ENCODE measurements at places on chromosomes 1 and 21. TPM values are rescaled to one million over a fixed set of nuclear protein-coding genes. Genes with fewer than 3 reads are reported as not detected.

- peak; percentile 77 for DNase-seq
Observed at GRCh38 chr1:11341901-11342552, 69.0 kb downstream of the UBIAD1 start.

DNA sequence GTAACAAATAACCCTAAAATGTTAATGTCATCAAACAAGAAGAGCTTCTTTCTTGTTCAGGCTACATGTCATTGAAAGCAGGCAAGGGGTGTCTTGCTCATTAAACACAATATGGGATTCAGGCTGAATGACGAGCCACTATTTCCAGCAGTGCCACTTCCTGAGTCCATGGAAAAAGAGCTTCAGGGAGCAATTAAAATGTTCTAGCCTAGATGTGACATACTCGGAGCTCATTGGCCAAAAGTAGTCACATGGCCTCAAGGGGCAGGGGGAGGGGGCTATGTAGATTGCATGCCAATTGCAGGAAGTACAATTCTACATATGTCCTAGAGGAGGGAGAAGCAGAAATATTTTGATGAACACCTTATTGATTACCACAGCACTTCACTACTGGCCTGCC is 685.3 kb upstream of the ADGRL2 start:
- DNase-seq: peak; percentile 44

DNA sequence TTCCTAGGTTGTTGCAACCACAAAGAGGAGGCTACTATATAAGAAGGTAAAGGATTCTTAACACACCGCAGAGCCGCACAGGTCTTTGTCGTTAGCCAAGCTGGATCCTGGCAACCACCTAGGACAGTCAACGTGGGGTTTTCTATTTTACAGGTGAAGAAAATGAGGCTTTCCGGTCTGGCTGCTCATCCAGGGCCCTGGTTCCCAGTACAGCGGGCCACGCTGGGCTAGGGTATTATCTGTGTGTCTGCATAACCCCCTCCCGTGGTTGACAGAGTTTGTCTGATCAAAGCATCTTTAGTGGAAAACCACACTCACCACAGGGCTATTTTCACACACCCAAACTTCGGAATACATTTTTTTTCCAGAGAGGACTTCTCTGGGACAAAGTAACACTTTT is 39.0 kb upstream of the PDE9A start:
- DNase-seq: no peak

DNA sequence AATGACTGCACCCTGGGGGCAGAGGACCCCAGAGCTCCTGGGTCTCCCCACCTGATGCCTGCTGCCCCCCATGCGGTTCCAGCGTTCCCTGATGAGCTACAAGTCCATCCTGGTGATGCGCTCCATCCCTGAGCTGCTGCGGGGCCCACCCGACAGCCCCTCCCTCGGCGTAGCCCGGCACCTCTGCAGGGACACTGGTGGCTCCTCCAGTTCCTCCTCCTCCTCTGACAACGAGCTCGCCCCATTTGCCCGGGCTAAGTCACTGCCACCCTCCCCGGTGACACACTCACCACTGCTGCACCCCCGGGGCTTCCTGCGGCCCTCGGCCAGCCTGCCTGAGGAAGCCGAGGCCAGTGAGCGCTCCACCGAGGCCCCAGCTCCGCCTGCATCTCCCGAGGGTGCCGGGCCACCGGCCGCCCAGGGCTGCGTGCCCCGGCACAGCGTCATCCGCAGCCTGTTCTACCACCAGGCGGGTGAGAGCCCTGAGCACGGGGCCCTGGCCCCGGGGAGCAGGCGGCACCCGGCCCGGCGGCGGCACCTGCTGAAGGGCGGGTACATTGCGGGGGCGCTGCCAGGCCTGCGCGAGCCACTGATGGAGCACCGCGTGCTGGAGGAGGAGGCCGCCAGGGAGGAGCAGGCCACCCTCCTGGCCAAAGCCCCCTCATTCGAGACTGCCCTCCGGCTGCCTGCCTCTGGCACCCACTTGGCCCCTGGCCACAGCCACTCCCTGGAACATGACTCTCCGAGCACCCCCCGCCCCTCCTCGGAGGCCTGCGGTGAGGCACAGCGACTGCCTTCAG is 35.5 kb downstream of the TRIM11 start:
- DNase-seq: peak; percentile 83

DNA sequence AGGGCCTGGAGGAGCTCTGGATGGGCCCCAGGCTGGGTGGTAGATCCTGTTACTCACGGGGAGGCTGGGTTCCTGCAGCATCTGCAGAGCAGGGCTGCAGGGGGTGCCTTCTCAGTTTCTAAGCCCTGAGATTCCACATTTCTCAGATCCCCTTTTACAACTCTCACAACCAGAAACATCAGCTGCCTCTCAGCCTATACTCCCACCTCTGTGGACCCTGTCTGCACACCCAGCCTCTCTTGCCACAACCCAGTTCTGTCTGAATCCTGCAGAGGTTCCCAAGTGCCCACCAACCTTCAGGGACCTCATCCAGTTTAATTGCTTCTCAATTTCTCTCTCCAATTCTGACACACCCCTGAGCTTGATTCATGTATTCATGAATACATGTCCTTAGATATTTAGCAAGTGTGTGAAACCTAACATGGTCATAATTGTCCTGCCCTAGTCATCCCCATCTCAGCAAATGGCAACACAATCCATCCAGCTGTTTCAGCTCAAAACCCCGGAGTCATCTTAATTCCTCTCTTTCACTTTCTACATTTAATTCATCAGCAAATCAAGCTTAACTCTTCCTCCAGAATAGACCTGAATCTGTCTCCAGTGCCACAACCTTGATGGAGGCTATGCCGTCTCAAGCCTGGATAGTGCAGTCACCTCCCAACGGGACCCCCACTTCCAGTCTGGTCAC is 57.0 kb upstream of the NEK2 start:
- no peak for DNase-seq

DNA sequence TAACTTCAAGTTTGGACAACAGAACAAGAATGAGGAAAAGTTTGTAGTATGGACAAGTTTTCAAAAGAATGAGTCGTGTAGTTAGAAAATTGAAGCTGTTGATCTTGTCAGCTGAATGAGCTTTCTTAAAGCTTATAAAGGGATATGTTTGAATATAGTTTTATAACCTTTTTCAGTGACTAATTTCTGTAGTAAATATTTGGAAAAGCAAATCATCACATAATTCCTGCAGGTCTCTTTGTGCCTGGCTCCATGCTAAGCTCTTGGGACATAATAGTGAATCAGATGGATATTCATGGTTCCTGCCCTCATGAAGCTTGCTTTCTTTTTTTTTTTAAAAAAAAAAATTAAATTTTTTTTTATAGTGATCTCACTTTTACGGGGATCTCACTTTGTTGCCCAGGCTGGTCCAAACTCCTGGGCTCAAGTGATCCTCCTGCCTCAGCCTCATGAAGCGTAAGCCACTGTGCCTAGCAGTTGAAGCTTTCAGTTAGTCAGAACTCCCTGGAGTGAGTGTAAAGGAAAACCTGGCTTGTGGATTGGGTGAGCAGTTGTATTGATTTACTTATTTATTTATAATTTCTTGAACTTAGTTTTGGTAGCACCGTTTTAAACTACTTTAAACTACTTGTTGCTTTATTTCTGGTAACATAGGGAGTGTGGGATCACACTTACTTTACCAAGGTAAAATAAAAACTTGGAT is 15.5 kb downstream of the DYRK1A start:
- no peak for DNase-seq

DNA sequence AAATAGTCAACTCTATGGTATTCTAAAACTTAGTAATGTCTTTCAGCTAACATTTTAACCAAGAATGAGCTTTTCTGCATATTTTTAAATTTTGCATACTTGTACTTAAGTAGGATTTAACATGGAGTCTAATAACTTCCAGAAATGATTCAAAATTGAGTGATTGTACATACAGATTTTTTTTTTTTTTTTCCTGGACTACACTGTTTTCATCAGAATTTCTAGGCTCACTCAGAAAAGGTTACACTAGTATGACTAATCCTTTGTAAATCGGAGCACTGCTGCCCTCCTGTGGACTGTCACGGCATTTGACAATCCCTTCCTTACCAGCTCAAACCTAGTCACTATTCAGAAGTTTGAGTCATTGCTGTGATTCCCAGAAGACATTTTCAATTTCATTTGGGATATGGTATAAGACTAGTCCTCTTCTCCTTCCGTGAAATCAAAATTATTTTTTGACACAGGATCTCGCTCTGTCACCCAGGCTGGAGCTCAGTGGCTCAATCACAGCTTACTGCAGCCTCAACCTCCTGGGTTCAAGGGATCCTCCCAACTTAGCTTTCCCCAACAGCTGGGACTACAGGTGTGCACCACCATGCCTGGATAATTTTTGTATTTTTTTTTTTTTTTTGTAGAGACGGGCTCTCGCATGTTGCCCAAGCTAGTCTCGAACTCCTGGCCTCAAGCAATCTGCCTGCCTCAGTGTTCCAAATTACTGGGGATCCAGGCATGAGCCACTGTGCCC is 45.5 kb downstream of the CD46 start:
- DNase-seq: peak; percentile 59

DNA sequence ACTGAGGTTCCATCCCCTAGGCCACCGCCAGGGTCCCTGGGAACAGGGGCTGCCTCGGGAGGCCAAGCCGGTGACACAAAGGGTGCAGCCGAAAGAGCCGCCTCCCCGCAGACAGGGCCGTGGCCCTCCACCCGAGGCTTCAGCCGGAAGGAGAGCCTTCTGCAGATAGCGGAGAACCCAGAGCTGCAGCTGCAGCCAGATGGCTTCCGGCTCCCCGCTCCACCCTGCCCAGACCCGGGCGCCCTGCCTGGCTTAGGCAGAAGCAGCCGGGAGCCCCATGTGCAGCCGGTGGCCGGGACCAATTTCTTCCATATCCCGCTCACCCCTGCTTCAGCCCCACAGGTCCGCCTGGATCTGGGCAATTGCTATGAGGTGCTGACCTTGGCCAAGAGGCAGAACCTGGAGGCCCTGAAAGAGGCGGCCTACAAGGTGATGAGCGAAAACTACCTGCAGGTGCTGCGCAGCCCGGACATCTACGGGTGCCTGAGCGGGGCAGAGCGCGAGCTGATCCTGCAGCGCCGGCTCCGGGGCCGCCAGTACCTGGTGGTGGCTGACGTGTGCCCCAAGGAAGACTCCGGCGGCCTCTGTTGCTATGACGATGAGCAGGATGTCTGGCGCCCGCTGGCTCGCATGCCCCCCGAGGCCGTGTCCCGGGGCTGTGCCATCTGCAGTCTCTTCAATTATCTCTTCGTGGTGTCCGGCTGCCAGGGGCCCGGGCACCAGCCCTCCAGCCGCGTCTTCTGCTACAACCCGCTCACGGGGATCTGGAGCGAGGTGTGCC is 1.4 kb downstream of the KLHDC7A start:
- DNase-seq: no peak

DNA sequence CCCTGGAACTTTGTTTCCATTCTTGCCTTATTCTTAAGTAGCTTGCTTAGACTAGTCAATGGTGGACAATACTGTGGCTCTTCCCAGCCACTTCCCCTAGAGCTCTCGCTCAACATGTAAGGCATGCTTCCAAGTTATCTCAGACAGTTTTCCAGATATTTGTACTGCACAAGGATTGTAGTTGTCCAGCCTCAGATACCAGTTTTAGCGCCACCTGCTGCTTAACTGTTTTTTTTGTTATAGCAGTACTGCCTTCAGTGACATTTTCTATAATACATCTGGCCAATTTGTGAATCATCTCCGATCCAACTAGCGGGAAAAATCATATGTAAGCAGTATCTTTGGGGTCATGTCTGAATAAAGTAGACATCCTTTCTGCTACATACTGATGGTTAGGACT is 346.7 kb upstream of the ADGRL4 start:
- DNase-seq: no peak

The BARHL2 gene
- total RNA-seq: not detected

The TRIM46 gene
- 3.3 TPM for total RNA-seq

The TRIM33 gene
- 48.6 TPM for total RNA-seq

The UMODL1 gene
- total RNA-seq: not detected

The KRTAP13-4 gene
- not detected for total RNA-seq

The PADI6 gene
- not detected for total RNA-seq
